Spinal cord (tissue), 10 donors: ENCODE measurements at places on chromosomes 6 and 20.

- H3K27me3 ChIP-seq = no peaks in the 10 kb centered on the region
- H3K27ac ChIP-seq = no peak overlapping the region
- H3K4me3 ChIP-seq = no peak overlapping the region
- DNase-seq = peak; percentile 44
These were observed 5.2 kb downstream of the NAPB start for GRCh38 chr20:23415959-23416583.

DNA sequence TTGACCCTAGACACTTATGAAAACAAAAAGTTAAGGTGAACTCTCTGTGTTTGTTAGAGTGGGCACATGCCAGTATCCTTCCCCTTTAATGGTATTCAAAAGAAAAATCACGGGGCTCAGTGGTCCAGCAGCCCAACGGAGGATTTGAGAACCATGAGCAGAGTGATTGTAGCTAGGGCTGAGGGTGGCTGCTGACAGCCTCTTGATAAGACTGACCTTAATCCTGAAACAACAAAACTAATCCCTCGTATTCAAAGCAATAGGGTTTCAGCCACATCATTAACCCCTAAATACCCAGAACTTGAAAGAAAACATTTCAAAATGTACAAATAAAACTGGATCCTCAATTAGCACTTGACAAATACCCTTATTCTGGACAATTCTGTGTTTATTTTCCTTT is 95.1 kb downstream of the SNAP25 start:
- H3K27me3 ChIP-seq = no peaks in the 10 kb centered on the region
- H3K4me1 ChIP-seq = no peaks in the 10 kb centered on the region
- DNase-seq = no peak
- H3K27ac ChIP-seq = no peak overlapping the region
- peaks cover 2% of the 10 kb centered on the region for H3K36me3 ChIP-seq

GRCh38 chr6:149236589-149236988 is 80.9 kb upstream of the TAB2 start:
- peaks cover 23% of the 10 kb centered on the region for H3K4me1 ChIP-seq
- no peaks in the 10 kb centered on the region for H3K27me3 ChIP-seq
- no peaks in the 10 kb centered on the region for H3K36me3 ChIP-seq
- DNase-seq = no peak
- no peak overlapping the region for H3K4me3 ChIP-seq

DNA sequence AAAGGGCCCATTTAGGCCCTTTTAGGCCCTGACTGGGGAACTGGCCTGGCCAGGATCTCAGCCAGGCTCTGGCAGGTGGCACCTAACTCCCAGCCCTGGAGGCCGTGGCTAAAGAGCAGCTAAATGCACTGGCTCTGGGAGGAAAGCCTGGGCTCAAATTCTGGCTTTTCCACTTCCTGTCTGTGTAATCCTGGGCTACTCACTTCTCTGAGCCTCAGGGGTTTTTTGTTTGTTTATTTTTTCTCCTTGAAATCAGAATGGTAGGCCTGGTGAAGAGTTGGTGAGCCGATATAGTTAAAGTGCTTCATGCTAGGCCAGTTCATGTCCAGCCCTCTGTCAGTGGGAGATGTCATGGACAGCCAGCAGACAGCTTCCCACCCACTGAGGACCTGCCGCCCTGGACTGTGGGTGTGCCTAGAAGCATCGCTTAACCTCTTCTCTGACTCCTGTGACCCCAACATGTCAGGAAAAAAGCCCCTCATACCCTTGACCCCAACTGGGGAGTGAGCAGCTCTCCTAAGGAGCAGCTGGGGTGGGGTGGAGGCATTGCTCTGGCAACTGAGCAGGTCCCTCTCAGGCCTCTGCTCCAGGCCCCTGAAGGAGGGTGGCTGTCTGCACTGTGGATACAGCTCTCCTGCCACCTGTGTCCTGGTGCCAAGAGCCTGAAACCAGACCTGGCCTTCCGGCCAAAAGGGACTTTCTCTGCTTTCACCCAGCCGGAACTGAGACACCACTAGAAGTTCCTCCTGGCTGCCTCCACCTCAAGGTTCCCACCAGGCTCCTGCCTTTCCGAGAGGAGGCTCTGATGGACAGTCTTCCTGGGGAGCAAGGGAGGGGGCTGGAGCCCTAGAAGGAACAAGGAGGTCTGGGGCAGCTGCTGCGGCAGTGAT is 57.2 kb upstream of the MYL9 start:
- H3K27me3 ChIP-seq = no peaks in the 10 kb centered on the region
- H3K36me3 ChIP-seq = peaks cover 14% of the 10 kb centered on the region
- H3K4me1 ChIP-seq = peaks cover 48% of the 10 kb centered on the region
- no peak for DNase-seq

DNA sequence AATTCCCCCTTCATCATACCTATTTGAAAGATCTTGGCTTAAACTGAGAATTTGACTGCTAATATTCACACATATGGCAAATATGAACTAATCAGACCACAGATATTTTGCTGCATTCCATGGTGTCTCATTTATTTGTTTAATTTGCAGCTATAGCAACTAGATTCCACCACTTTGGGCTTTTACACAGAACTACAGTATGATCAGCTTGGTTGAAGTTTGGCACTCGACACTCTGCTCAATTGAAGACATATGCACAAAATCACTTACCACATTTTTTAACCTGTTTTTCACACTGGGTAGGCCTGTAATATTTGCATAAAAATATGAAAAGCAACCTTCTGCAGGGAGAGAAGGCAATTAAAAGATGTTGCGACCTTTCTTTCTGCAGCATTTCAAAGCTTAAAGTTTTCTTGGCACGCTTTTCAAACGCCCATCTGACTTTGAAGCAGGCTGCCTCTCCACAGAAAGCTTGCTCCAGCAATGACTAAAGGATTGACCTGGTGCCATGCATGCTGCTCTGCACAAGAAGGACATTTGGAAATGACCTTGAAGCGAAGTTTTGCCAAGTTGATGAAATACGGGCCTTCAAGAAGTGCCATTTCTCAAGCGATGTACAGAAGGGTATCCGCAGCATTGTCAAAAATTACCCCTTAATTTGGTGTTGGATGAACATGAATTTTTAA is 126.7 kb downstream of the AIG1 start:
- no peak overlapping the region for H3K4me3 ChIP-seq
- no peaks in the 10 kb centered on the region for H3K27me3 ChIP-seq
- no peaks in the 10 kb centered on the region for H3K4me1 ChIP-seq
- H3K27ac ChIP-seq = no peak overlapping the region
- no peaks in the 10 kb centered on the region for H3K36me3 ChIP-seq
- DNase-seq = no peak

GRCh38 chr20:58054082-58054779 is 174.2 kb downstream of the ANKRD60 start:
- no peaks in the 10 kb centered on the region for H3K36me3 ChIP-seq
- DNase-seq = no peak
- peaks cover 12% of the 10 kb centered on the region for H3K4me1 ChIP-seq
- H3K27me3 ChIP-seq = no peaks in the 10 kb centered on the region
- H3K27ac ChIP-seq = peak overlapping the region; percentile 41

GRCh38 chr6:109170333-109170732 is 75.0 kb downstream of the CEP57L1 start:
- H3K27ac ChIP-seq = no peak overlapping the region
- H3K4me3 ChIP-seq = no peak overlapping the region
- DNase-seq = no peak
- H3K27me3 ChIP-seq = no peaks in the 10 kb centered on the region
- no peaks in the 10 kb centered on the region for H3K4me1 ChIP-seq

DNA sequence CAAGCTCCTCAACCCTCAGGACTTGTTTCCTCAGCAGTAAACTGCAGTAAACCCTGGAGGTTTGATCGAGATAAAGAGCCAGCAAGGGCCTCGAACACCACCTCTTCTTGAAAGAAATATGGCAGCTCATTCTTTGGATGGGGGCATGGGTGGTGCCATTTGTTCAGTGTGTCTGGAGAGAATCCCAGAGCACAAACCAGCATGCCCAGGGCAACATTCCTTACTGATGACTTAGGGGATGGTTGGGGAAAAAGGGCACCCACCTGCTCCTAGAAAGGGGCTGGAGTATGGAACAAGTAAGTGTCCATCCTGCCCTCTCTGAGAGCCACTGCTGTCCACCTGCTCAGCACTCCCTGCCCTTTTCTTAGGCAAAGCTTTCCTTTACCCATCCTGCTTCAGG is 31.3 kb upstream of the ZFAND3 start:
- H3K36me3 ChIP-seq = no peaks in the 10 kb centered on the region
- H3K4me3 ChIP-seq = no peak overlapping the region
- peaks cover 26% of the 10 kb centered on the region for H3K4me1 ChIP-seq
